ENCODE measurements at places on chromosomes 16 and 17.
A peak's percentile ranks its signal among the peaks of the same experiment; 100 is the strongest.

DNA sequence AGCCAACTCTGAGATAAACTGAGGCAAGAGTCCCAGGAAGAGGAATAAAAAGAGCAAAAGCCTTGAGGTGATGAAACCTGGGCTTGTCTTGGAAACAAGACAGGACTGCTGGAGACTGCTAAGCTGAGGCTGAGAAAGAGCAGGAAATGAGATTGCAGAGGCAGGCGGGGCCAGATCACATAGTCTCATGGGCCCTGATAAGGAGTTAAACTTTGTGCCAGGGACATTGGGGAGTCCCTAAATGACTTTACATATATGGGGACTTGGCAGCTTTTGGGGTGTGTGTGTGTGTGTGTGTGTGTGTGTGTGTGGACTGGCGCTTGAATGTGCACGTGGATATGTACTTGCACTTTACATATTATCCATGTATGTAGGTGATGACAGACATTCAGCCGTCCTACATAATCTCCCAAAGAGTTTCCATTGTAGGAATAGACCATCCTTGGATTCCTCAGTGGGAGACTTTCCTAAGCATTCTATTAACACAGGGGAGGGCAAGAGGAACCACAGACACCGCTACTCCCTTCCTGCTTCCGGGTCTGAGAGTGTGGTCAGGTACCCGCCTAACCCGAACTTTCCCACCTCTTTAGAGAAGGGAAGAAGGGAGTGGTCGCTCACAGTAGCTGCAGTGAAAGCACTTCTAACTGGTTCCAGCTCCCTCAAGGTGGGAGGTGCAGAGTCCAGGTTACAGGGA is 123.1 kb downstream of the LYRM1 start:
- DNase-seq, result no peak

DNA sequence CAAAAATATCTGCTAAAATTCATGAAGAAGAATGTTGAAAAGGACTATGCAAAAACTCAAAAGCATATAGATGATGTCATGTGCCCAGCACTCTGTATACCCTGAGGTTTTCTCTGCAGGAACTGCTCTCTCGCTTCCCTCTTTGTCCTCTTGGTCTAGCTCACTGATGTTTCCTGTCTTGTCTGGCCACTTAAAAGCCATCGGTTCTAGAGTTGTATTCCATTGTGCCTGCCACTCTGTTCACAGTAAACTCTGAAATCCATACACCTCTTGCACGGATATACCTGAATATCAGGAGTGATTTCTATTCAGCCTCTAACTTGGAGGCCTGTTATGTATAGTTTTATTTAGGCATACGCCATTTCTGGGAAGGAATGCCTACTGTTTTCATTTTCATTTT is 101.0 kb upstream of the CNTNAP4 start:
- DNase-seq, result no peak

- peak; percentile 35 for DNase-seq
Measured at GRCh38 chr17:1515640-1516387, 598 bp downstream of the INPP5K start.

DNA sequence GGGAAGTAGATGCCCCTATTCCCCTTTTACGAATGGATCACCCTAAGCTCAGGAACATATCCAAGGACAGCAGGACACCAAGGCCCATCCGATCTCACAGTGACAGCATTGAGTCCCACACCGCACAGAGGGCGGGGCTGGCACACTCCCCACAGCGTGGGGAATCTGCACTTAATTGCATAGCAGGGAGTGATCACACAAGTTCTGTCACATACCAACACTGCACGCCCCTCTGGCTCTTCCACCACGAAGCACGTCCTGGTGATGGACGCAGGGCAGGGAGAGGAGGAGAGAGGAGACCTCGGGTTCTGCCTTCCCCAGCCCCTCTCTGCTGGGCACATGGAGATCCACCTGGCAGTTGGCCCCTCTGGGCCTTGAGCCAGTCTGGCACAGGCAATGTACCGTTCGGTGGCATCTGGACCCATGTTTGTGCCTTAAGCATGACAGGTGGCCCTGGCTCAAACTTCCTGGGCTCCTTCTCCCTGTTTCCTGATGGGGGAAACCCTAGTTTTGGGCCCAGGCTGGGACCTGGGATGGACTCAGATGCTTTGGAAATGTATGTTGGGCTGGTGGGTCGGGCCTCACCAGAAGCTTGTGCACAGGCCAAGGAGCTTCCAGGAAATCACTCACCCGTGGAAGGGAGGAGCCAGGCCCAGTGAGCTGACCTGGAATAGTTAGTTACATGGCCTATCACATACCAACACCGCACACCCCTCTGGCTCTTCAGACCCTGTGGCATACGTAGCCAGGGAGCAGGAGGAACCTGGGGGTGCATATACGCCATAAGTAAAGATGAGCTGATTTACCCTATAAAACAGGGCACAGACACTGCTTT is 35.1 kb upstream of the CREBBP start:
- DNase-seq, result no peak

DNA sequence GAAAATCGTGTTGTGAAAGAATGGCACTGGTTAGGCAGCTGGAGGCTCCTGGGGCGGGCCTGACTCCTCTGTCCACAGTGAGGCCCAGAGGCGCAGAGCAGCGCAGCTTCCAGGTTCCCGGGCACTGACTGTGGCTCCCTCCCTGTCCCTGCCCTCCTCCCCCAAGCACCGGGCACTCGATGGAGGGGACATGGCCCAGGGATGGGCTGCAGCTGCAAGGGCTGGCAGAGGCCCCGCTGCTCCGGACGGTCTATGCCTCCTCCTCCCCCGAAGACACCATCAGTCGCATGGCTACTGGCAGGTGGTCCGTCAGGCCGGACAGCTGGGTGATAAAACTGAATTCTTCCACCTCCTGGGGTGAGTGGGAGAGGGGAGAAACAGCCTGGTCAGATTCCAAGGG is 50.1 kb downstream of the PRMT7 start:
- no peak for DNase-seq

- DNase-seq, result no peak
Measured at GRCh38 chr16:86714166-86714565, 135.8 kb downstream of the FOXL1 start.

- DNase-seq, result no peak
Measured at GRCh38 chr17:17352836-17353624, 49.9 kb downstream of the NT5M start.

GRCh38 chr17:58271216-58271931 is 9.4 kb downstream of the MPO start:
- no peak for DNase-seq

DNA sequence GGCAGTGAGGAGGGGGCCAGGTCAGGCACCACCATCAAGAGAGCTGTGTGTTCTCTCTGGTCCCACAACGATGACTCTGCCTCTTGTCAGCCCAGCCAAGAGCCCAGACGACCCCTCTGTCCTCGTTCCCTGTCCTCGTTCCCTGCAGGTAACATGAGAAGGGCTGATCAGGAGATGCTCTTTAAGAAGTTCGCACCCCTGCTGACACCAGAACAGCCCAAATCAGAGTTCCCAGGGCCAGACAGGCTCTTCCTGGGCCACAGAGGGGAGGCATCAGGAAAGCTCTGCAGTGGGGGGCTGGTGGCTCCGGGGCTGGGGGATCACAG is 13.5 kb upstream of the DNAI2 start:
- no peak for DNase-seq

DNA sequence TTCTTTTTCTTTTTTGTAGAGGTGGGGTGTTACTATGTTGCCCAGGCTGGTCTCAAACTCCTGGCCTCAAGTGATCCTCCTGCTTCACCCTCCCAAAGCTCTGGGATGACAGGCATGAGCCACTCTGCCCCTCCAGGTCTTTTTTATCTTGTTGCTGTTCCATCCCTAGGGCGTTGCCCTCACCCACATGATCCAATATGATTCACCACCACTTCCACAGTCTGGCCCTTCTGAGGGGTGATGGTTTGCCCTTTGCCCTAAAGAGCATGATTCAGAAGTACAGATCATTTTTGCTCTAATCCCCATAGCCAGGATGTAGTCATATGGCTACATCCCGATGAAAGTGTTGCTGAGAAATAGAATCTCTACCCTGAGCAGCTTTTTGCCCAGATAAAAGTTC is 18.8 kb downstream of the STX4 start:
- DNase-seq, result no peak

DNA sequence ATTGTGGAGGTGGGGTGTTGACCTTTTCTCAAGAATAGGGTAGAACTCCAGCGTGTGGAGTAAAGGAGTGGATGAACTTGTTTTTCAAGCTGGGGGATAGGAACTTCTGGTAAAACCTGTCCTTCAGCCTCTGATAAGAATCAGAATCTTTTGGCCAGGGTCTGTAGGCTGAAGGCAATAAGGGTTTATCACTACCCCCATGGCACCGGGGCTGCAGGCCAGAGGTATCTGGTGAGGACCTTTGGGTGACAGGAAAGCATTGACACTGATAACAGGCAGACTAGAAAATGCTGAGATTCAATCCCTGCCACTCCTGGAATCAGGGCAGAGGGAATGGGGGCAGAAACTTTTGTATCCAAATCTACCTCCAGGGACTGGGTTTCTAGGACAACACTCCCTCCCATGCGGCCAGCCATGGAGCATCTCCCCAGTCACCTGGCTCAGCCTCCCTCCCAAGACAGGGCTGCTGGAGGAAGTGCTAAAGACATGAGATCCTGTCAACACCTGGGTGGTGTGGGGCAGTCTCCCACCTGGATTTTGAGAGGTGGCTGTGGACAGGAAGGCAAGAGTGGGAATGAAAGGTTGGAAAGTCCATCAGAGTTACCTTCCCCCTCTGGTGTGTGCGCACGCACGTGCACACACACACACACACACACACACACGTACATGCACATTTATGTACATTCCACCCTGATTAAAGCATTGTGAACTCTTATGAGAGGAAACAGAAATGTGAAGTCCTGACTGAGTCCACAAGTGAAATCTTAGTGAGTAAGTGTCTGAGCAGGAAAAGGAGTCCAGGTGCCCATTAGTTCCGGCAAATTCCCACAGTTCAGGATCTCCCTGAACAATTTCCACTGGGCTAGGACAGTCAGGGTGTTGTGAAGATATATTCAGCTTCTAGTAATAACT is 53.1 kb upstream of the MARCHF10 start:
- no peak for DNase-seq
